ENCODE measurements at places on chromosomes 3 and 15.
A peak's percentile ranks its signal among the peaks of the same experiment; 100 is the strongest.

DNA sequence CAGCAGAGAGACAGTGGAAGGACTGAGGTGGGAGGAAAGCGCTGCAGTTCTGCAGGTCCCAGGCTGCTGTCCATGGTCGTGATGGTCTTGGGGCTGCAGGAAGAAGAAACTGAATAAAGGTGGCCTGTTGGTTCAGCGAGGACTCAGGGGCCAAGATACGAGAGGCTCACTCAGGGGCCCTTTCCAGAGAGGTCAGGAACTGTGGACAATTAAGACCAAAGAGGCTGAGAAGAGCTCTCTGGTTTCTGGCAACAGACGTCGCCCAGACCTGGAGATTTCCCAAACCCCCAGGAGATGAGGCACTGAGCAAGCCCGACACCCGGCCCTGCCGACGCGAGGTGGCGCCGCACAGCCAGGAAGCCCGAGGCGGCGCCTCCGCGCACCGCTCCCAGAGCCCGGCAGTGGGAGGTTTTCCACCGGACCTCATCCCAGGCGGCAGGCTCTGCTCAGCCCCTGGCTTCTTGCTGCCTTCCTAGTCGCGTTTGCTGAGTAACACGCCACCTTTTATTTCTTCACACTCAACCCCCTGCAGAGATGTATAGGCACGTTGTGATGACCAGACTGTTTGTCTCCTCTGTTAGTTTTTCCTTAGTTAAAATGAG is 56.4 kb upstream of the ARRDC4 start:
- DNase-seq: peak; percentile 12

DNA sequence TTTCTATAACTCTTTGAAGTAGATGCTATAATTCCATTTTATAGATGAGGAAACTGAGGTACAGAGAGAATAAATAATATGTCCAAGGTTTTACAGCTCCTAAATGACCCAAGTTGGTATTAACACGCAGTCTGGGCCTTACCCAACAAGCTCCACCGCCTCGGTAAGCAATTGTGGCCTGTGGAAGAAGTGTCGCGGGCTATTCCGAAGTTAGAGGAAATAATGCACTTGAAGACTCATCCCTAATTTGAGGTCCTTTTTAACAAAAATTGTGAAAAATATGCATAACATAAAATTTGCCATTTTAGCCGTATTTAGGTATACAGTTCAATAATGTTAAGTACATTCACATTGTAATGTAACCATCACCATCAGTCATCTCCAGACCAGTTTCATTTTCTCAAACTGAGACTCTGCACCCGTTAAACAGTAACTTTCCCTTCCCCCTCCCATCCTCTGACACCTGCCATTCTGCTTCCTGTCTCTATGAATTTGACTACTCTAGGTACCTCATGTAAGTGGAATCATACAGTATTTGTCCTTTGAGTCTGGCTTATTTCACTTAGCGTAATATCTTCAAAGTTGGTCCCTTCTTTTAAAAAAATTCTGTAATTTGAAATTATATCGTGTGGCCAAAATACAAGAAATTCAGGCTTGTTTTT is 18.2 kb downstream of the IDH3A start:
- no peak for DNase-seq

DNA sequence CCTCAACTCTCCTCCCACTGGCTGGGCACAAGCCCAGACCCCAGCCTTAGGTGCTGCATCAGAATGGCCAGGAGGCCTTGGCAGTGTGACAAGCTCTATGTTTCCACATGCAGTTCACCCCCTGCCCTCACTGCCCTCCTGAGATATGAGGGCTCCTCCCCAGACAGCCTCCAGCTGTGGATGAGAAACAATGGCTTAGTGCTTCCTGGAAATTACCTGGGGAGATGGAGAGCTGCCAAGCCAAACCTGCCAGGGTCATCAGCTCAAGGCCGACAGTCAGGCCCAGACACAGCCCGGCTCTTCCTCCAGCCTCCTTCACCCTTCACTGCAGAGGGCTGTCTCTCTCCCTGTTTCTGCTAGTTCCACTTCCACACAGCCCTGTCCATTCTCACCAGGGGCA is 76.3 kb downstream of the MYLK start:
- DNase-seq: no peak

DNA sequence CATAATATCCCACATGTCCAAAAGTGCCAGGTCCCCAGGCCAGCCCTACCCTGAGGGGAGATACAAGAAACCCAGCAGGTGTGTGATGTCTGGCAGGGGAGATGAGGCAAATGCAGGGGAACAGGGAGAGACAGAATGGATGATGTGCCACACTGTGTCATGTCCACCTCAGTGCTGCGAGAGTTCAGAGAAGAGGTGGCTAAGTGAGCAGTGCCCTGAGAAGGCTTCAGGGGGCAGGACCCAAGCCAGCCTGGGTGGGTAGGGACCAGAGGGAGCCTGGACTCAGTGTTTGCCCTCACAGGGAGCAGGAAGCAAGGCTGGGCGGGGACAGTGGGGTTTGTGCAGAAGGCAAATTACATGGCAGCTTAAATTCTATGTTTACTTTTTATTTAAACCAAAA is 61.2 kb downstream of the KLHL6 start:
- no peak for DNase-seq

DNA sequence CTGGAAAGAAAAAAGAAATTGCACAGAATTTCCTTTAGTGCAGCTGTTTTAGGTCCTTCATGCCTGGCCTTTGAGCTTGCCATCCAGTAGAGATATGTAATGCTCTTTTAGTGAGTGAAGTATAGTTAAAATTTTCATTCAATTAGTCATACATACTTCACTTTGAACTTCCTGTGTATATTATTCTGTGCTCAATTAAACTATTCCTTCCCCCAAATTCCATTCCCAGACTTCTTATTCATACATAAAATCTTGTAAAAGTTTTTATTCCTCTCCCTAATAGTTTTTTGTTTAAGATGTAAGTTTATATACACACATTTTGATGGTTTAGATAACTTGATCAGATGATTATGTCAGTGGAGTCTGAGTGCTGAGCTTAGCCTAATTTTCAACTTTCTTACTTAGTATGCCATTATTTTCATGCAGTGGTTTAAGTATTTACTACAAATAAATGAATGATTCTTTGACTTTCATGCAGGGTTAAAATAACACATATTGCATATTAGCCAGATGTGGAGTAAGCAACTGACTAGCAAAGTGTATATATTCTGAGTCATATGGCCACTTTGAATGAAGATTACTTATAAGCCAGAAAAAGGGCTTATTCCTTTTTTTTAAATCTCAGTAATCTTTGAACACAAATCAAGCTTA is 42.5 kb upstream of the ABHD10 start:
- DNase-seq: no peak

DNA sequence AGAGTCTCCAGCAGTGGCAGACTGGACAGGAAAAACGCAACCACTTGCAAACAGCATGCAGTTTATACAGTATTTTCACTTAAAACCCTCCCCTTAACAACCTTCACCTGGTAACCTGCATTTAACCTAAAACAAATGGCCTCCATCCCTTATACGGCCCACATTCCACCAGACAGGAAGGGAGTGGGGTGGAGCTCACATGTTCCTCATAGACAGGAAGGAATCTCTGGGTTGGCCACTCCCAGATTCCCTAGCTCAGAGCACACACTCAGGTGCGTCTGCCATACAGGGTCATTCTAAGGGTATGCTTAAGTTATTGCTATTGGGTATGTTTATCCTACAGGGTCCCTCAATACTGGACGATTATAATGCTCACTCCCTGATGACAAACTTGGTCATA is 16.8 kb upstream of the ABHD2 start:
- DNase-seq: no peak

DNA sequence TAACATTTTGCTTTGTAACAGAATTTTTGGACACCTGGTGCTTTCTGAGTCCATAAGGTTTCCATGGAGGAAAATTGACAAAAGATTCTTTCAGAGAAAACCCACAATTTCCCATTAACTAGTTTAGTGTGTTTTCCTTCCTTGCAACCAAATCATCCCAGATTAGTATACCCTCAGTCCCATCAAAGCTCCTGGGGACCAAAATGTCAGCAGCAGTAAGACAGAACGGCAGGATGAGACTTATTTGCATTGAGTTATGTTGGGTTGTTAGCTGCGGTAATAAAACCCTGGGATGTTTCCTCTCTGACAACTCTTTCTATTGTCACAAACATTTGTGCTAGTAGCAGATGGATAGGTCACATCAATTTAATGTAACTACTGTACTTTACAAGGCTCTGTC is 32.4 kb upstream of the VPS33B start:
- no peak for DNase-seq

- DNase-seq: no peak
Observed at GRCh38 chr3:135992072-135992471, 26.5 kb downstream of the PPP2R3A start.

DNA sequence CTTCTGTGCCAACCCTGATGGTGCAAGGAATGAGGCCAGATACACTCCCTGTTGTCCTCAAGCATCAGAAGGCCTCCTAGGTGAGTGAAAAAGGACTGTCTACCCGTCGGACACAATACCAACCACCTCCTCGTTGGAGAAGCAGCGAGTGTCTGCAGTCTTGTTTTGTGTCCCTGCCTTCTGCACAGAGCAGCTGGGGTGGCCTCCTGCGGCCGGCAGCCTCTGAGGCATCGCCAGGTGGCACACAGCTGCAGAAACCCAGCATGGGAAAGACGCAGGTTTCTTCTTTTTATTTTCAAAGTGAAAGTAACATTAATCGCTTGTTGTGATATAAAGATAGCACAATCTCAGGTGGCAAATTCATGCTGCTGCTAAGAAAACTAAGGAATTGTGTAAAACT is 509.9 kb downstream of the OCA2 start:
- no peak for DNase-seq

DNA sequence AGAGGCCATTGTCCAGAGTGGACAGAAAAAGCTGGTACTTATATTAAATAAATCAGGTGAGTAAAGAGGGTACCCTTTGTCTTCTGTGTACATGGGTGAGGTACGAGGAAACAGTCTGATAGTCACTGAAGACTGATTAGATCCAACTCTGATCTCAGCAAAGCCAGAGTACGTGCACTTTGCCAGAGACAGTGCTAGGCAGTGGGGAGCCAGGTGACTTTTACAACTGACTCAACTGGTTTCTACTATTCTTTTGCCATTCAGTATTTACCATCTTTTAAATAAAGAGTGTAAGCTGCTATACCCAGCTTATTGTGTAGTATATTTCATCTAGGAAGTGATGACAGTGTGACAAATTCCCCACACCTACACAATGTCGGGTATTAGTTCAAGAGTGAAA is 3.3 kb downstream of the GNL3 start:
- DNase-seq: no peak

DNA sequence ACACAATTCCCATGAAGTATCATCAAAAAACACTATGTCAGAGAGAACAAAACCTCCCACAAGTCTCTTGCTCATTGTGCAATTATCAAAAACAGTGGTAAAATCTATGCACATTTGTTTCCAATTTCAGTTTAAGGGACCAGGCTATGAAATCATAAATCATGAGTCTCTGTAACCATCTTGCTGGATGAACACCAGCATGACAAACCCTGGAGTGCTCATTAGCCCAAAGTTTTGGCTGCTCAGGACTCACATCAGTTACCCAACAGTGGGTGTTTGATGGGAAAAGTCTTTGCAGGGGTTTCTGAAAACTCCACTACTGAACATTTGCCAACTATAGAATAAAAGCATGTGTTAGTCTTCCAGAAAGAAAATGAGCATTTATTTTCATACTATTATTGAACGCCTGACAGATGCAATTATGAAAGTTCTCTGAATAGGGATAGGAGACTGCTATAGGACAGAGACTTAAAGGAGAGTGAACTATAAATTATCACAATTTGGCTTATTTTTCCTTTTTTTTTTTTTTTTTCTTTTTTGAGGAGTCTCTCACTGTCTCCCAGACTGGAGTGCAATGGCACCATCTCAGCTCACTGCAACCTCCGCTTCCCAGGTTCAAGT is 240.8 kb upstream of the KCNMB2 start:
- no peak for DNase-seq

- DNase-seq: no peak
Observed at GRCh38 chr15:95018888-95019545, 787.7 kb downstream of the MCTP2 start.

DNA sequence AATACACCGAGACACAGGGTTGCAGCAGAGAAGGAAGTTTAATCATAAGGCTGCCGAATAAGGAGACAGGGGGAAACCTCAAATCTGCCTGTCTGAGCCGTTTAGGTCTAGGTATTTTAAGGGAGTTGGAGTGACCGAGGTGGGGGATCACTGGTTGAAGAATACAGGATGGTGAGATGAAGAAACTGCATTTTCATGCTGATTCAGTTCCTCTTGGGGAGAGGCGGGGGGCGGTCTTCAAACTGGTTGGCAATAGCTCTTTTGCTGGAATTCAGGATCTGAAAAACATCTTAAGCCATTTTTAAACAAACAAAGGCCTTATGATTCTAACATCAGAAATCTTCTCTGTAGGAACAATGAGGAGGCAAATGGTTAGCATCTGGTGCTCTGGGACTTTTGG is 699.5 kb upstream of the CFAP20DC start:
- no peak for DNase-seq

- DNase-seq: no peak
Observed at GRCh38 chr15:98966091-98966787, 41.4 kb downstream of the PGPEP1L start.

DNA sequence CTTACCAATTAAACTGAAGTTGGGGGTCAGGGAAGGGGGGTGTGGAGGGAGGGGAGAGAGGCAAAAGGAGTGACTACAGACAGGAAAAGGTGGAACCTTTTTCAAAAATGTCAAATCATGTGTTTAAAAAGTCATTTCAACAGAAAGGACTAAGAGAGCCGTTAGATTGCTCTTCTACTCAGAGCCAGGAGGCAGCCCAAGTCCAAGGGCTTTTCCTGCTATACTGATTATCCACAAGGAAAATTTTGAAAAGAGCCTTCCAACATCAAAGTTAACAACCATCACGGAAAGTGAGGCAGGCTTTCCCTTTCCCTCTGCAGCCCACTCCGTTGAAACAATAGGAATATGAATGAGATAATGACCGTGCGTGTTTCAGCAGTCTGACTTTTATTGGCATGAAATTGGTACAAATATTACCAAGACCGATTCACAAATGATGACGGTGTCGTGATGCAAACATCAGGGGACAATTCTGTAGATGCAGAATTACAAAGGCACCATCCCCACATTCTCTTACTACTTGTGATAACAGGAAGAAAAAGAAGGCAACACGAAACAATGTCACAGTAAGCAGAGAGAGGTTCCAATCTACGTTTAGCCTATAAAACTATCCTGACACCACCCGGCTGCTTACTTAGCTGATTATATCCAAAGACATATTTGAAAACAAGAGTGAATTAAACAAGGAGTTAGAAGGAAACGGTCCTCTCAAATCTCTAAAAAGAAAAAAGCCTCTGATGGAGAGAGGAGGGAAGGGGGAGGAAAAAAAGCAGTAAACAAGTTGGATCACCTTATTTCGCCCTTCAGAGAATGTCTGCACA is 453.7 kb downstream of the FOXP1 start:
- peak; percentile 51 for DNase-seq
